ENCODE measurements at places on chromosomes 7 and 10.

- no peak for DNase-seq
These were observed 41.7 kb upstream of the NRF1 start for GRCh38 chr7:129569811-129570215.

DNA sequence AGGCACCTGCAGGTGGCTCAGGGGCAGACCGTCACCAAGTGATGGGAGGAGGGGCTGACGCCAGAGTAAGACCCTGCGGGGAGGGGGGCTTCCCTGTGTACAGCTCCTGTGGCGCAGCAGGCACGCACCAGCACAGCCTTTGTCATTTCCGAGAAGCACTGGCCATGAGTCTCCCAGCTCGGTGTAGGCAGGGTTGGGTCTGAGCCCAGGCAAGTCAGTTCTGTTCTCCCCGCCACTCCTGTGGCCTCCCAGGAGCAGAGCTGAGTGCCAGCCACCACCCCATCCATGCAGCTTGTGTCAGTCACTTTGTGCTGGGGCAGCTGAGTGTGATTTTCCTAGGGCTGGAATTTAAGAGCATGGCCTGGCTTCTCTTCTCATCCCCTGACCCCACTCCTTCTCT is 13.2 kb downstream of the CPSF4 start:
- no peak for DNase-seq

DNA sequence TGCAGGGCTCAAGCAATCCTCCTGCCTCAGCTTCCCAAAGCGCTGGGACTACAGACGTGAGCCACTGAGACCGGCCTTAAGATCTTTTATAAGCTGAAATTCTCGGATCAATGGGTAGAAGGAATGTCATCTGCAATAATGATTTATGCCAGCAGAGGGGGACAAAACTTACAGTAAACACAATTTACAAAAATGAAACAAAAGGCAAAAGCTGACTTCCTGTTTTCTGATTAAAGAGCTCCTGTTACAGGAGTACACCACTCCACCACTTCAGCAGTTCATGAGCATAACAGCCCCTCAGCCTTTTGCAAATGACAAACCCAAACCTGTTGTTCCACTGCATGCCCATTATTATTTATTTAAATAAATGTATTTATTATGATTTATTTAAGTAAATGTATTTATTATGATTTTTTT is 88.5 kb upstream of the ATP6V0A4 start:
- peak; percentile 12 for DNase-seq

DNA sequence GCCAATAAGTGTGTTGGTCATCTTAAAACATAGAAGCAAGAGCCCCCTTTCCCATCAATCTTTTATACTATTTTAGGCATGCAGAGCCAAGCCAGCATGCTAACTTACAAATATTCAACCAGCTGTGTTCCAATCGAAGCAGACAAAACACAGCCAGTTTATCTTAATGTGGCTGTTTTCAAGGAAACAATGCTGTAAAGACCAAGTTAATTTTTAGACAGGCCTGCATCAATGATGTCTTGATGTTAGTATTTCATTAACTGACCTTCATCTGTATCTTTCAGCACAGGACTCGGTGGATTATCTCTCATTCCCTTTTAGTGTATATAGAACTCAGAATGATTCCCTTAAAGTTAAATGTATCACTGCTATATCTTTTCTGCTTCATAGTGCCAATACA is 262.0 kb upstream of the ZWINT start:
- no peak for DNase-seq

- no peak for DNase-seq
These were observed 214.8 kb downstream of the LRRTM3 start for GRCh38 chr10:67140641-67141040.

DNA sequence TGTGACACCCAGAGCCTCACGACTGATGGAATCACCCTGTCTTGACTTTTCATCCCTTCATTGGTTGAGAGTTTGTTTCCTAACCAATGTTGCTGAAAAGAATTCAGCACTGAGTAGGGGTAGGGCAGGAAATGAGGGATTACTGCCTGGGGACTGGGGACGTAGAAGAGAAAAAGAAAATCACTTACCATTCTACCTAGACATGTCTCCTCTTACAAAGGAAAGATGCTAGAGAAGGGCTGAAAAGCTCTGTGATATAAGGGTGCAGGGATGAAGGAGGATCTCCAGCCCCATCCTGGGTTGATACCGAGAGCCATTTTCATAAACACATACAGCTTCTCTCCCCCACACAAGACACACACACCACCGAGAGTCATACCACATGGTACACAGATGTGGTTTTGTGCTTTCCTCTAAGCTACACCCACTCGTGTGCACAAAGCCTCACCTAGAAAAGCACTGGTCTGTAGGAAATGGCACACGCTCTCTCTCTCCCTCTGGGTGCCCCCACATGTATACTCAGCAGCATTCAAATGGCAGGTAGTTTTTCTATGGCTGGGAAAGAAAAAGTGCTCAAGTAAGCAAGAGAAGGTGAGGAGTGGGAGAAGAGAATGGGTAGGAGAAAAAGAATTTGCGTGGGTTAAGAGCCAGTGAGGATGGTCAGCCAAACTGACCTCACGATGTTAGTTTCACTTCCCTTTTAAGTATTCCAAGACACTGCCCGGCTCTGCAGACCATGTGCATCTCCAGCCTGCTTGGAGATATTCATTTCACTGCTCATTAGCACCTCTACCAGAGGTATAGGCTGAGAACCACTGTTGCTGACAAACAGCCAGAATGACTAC is 85.8 kb downstream of the CALD1 start:
- DNase-seq, result no peak

- DNase-seq, result no peak
These were observed 13.2 kb upstream of the FRMPD2 start for GRCh38 chr10:48287417-48288391.

DNA sequence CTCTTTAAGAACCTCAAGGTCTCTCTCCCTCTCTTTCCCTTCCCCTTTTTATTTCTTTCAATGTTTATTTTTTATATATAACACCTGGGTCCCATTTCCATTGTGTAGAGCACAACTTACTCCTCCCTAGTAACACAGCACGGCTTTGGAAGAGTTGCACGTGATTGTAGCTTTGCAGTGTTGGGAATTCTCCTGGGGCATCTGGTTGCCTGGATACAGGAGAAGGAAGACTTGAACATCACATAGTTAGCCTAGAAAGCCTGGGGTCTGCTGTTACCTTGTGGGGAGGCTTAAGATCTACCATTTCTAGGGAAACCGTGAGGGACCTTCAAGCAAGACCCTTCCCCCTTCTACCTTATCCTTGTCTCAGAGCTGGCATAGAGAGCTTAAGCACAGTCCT is 41.1 kb upstream of the NFKB2 start:
- DNase-seq, result no peak

DNA sequence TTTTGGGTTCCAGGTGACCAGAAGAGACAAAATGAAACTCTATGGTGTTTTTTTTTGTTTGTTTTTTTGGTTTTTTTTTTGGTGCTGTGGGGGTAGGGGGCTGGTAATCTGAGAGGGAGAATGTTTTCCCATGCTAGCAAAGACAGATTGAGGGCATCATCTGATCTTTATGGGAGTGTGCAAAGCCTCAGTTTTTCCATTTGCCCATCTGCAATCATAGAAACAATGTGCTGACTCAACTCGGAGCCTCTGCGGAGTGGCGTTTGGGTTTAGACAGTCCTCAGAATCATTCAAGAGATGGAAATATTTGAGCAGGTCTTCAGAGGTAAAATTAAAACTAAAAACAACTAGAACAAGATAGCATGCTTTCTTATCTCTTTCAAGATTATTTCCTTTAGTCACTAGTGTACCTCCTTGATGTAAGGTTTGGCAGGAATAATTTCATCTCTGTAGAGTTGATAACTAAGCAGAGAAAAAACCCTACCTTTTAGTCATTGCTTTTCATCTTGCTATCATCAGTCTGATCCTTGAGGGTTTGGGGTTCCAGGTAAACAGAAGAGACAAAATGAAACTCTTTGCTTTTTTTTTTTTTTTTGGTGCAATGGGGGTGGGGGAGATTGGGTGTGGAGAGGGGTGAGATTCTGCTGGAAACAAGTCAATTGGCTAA is 18.0 kb downstream of the CNNM2 start:
- DNase-seq, result no peak

DNA sequence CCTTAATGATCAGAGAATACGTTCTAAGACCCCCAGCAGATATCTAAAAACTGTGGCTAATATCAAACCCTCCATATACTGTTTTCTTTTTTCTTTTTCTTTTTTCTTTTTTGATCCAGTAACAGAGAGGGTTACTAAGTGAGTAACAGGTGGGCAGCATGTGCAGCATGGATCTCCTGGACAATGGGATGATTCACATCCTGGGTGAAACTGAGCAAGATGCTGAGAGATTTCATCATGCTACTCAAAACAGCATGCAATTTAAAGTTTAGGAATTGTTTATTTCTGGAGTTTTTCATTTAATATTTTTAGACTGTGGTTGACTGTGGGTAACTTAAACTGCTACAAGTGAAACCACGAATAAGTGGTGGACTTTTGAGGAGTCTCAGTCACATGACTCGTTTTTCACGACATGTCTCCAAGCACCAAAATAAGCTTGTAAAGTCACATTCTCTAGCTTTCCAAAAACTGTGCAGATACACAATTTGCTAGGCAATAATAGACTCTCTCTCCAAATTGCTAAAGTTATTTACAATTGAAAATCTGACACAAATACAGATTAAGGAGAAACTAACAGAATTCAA is 716.2 kb downstream of the NXPH1 start:
- no peak for DNase-seq

- no peak for DNase-seq
These were observed 30.0 kb upstream of the EIF5AL1 start for GRCh38 chr10:79482304-79482703.

DNA sequence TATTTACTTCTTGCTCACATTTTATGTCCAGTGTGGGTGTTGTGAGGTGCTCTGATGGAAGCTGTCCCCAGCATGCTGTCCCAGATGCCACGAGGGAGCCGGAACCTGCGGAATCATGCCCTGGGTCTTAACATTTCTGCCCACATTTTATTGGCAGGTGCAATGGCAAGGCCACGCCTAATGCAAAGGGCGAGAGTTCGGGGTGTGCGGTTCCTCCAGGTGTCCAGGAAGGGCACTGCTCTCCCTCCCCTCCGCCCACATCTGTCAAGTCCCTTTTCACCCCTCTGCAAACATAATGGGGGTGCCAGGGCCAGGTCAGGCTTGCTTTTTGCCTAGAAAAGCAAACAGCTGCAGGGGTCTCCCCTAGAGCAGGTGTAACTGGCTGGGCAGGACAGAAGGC is 16.4 kb downstream of the PDAP1 start:
- no peak for DNase-seq

DNA sequence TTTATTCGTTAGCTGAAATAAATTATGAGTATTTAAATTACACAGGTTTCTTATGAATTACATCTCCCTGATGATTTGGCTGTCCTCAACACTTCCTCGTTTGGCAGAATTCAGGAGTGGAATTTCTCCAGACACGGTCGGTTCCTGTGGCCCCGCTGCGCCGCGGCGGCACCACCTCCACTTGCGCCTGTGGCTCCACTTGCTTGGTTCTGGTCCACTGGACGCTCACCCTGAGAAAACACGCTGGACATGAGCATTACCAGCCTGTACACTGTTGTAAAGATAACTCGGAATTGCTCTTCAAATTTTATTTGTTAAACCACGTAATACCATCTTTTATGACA is 85.3 kb downstream of the ZNF33B start:
- no peak for DNase-seq

DNA sequence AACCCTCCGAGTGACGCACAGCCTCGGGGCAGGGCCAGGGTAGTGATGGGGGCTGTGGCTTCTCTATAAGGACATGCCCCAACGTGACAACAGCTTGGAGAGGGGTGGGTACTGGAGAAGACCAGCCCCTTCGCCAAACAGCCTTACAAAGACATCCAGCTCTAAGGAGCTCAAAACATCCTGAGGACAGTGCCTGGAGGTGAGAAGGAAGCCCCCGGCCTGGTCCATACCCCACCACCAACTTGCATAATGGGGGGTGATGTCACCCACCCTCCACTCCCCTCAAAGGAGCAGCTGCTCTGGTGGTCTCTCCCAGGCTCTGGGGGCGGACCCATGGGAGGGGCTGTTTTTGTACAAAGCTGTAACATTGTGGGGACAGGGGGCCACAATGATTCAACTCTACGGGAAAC is 15.1 kb downstream of the PRSS2 start:
- no peak for DNase-seq

DNA sequence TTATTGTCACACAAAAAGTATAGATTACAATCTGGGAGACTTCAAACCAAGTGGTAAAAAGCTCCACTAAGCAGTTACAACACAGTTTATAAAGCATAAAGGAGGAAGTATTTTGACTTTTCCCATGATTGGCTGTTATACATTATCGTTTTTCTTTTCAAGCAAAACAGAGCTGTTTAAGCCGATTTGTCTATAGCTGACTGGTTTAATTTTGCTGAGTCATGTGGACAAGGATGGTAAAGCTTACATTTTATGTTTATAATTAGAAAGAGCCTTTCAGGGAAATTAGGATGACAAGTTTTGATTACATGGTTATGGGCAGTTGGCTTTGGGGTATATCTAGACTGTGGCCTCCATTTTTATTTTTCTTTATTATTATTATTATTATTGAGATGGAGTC is 152.5 kb upstream of the STK17A start:
- DNase-seq, result no peak

DNA sequence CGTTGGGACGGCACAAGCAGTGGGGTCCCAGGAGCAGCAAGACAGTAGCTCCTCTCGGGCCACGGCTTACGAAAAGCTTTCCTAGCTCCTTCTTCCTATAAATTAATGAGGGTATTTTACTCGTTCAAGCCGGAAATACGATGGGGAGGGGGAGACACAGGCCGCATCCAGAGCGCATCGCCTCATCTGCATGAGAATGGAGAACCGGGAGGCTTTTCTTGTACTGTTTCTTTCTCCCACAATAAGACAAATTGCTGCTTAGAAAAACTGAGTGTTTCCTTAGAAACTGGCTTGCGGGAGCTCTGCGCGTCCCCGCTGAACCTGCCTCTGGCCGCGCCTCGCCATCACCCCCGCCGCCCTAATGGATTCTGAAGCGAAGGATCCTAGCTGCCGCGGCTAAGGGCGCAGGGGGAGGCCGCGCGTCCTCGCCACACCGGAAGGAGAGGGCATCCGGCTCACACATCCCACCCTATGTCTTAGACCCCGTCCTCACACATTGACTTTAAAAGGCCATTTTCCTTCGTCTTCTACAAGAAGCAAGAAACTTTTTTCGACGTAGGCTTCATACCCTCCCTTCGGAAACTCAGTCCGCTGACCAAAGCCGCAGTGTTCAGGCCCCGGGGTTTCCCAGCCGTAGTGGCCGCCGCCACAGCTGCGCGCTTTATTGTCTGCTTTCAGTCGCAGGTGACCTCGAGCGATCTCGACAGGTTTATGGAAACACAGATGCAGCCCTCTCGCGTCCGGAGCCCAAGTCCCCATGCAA is 8.8 kb downstream of the NXPH1 start:
- no peak for DNase-seq

All from NCI-H2081 treated with DMSO at 0.1 percent for 48 hours (cell line).